ENCODE measurements at places on chromosomes 7 and 10.

GRCh38 chr10:51012073-51012472, 62.2 kb upstream of the PRKG1 start:
- no peak for DNase-seq

GRCh38 chr7:34165927-34166550, 260.7 kb downstream of the BMPER start:
- DNase-seq, result peak; percentile 26

DNA sequence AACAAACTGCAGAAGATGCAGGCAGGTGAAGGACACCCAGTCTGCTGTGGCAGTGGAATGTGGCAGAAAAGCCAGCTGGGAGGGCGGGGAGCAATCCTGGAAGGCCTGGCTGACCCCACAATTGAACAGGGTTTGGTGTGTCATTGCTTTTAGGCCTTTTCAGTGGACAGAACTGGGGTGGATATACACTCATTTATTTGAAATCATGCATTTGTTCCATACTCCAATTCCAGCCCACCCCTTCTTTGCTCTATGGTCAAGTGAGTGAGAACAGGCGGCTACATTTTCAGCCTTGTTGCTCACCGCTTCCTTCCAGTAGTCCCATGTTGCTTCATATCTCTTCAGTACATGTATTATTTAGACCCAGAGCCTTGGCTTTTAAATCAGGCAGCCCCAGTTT, 39.8 kb downstream of the PTPN12 start:
- no peak for DNase-seq

- DNase-seq, result no peak
These were observed 90.0 kb upstream of the BMPER start for GRCh38 chr7:33815336-33815735.

- peak; percentile 28 for DNase-seq
These were observed 257.2 kb downstream of the CTNNA3 start for GRCh38 chr10:67438605-67439304.
